Endothelial cell of coronary artery (primary cell): ENCODE measurements at places on chromosomes 2 and 18. TPM values are rescaled to one million over a fixed set of nuclear protein-coding genes. Genes with fewer than 3 reads are reported as not detected.

The IL18R1 gene
- total RNA-seq, result 2.5 and 3.7 TPM in 2 replicates

The RAB31 gene
- total RNA-seq, result 22.7 and 24.9 TPM in 2 replicates

The ABCG5 gene
- total RNA-seq, result not detected in 2 replicates

The SCN9A gene
- total RNA-seq, result 0.47 and 1.2 TPM in 2 replicates

The TOGARAM2 gene
- under 0.01 TPM in 2 replicates for total RNA-seq

The HAAO gene
- 0.09 TPM in 2 replicates for total RNA-seq

The OR6B2 gene
- not detected in 2 replicates for total RNA-seq

The FIGN gene
- total RNA-seq, result 0.94 and 1.3 TPM in 2 replicates

The ALLC gene
- not detected in 2 replicates for total RNA-seq

The CRACDL gene
- 7.0 and 8.7 TPM in 2 replicates for total RNA-seq

The APLF gene
- 4.1 and 6.5 TPM in 2 replicates for total RNA-seq

The UGT1A10 gene
- total RNA-seq, result not detected in 2 replicates

The MATN3 gene
- total RNA-seq, result 0.85 and 1.3 TPM in 2 replicates

The SERPINB2 gene
- 0.09 and 30.7 TPM in 2 replicates for total RNA-seq

The PFN4 gene
- 0.18 and 0.28 TPM in 2 replicates for total RNA-seq

The SP5 gene
- not detected in 2 replicates for total RNA-seq

The HIBCH gene
- total RNA-seq, result 13.2 and 17.0 TPM in 2 replicates

The NYAP2 gene
- not detected in 2 replicates for total RNA-seq

The ASIC4 gene
- not detected in 2 replicates for total RNA-seq

The ACVR2A gene
- total RNA-seq, result 6.6 and 7.3 TPM in 2 replicates

The PASK gene
- total RNA-seq, result 3.4 and 5.8 TPM in 2 replicates

The ALPP gene
- total RNA-seq, result not detected in 2 replicates

The SPEG gene
- 0.63 and 4.2 TPM in 2 replicates for total RNA-seq

The LBH gene
- total RNA-seq, result 1.3 and 7.4 TPM in 2 replicates

The KHK gene
- 1.2 and 2.0 TPM in 2 replicates for total RNA-seq

The NPAS2 gene
- total RNA-seq, result 5.8 and 6.6 TPM in 2 replicates

The KYNU gene
- not detected in 2 replicates for total RNA-seq

The PDE1A gene
- total RNA-seq, result under 0.01 and 2.4 TPM in 2 replicates

The ERICH2 gene
- not detected in 2 replicates for total RNA-seq

The MC5R gene
- total RNA-seq, result not detected in 2 replicates
